Anterior cingulate cortex (tissue), 58 donors: ENCODE measurements at places on chromosomes 3 and 15.

DNA sequence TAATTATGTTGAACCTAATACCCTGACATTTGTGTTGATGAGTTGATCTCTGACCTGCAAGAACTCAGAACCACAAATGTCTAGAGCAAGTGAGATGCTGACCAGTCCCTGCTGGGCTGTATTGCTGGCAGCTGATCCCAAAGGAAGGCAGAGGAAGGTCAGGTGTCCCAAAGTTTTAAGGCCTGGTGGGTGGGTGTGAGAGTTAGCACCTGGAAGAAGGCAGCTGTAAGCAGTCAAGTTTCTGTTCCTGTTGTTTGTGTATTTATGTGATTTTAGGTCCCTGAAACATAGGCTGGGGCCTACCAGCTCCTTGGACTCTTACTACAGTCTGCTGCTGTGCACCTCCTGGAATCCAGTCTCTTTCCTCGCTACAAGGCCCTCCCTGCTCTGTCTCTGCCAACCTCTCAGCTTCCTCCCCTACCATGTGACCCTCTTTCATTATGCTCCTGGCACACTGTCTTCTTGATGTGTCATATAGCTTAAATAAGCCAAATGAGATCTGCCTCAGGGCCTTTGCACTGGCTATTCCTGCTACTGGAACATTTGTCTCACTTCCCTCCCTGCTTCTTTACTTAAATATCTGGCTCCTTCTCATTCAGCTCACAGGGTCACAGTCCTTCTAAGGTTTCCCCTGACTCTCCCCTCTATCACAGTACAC, 31.0 kb upstream of the ATOSA start:
- no peak for DNase-seq

DNA sequence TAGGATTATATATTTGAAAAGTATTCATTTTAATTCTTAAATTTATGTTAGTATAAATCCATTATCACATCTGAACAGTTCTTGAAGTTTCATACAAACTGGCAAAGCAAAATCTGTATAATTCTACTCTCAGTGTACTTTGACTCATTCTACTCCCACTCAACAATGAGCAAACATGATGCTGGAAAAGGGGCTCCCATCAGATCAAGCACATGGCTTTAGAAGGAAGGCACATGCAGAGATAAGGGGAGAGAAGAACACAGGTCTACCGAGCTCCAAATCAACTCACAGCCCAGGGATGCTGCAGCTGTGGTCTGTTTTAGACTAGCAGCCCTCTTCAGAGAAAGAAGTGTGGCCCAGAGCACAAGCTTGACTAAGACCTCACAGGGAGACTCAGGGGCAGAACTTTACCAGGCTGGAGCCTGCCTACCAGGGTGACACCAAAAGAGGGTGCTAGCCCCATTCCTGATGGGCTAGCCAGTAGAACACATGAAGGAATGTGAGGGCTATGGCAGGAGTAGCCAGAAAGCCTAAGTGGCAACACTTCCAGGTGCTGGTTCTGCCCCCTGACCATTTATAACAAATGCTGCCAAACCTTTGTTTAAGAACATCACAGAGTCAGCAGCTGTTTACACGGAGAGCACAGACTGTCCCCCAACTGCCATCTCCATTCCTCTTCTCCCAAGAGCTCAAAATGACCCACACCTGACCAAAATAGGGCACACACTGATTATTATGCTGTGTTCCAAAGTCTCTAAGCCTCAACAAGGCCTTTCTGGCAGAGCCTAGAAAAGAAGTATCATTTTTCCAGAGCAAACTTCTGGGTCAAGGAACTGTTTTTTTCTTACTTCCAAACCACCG, 19.5 kb downstream of the SEC22C start:
- DNase-seq: no peak

- no peak for DNase-seq
These were observed 401.0 kb upstream of the TBL1XR1 start for GRCh38 chr3:177598097-177598833.

- no peak for DNase-seq
These were observed 129.4 kb downstream of the STT3B start for GRCh38 chr3:31661993-31662670.

DNA sequence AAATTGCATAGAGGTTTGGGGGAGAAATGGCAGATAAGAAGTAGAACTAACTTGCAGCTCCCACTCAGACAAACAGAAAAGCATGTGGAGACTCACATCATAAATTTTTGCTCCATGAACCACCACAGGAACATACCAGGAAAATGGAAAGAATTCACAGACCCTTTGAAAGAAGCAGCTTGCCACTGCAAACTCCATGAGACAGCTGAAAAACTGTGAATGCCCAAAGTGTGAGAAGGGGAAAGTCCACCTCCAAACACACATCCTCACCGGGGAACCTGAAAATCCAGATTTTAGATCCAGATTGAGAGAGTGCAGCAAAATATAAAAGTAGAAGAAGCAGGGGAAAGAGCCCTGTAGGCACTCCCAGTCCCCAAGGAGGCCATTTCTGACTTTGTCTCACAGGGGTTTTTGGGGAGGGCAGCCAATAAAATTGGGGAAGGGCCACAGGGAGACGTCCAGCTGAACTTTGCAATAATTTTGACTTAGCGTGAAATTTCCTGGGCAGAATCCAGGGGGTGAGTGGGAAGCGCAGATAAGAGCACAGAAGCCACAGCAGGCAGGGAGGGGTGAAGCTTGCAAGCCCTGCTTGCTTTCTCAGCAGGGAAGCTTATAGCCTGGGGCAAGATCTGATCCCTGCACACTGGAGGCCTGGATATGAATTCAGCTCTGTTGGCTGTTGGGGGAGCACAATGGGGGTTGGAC, 183.4 kb upstream of the UBE2E2 start:
- no peak for DNase-seq

DNA sequence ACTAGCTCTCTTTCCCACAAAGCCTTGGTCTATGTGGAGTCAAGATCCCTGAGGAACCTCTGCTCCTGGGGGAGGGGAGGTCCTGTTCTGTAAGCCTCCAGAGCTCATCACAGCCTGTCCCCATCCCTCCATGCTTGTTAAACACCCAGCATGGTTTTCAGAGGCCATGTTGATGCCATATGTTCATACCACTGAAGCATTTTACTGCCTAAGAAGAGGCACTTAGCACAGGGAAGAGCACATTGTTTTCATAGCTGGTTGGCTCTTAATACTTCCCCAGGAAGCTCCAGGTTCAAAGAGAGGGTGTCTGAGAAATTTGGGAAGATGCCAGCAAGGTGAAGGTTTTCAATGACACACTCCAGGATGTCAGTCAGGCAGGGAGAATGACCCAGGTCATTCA, 25.6 kb downstream of the CPNE4 start:
- DNase-seq: no peak

GRCh38 chr15:69590932-69591524, 138.4 kb downstream of the RPLP1 start:
- no peak for DNase-seq

DNA sequence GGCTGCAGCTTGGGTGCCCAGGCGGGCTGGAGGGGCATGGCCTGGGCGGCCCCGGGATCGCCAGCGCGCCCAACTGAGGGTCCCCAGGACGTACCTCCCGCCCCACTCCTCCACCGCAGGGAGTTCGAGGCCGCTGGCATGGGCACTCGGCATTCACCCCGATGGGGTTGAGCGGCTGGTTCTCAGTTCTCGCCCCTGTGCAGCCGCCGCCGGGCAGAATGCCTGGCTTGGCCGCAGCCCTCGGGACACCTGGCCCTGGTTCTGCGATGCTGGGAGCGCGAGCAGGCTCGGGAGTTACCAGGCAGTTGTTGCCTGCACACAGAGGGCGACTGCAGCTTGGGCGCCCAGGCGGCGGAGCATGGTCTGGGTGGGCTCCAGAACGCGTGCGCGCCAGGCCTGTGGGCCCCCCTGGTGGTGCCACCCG, 121.4 kb downstream of the LMLN start:
- DNase-seq: no peak

- DNase-seq: no peak
These were observed 147.9 kb upstream of the ABI3BP start for GRCh38 chr3:101141135-101141534.

DNA sequence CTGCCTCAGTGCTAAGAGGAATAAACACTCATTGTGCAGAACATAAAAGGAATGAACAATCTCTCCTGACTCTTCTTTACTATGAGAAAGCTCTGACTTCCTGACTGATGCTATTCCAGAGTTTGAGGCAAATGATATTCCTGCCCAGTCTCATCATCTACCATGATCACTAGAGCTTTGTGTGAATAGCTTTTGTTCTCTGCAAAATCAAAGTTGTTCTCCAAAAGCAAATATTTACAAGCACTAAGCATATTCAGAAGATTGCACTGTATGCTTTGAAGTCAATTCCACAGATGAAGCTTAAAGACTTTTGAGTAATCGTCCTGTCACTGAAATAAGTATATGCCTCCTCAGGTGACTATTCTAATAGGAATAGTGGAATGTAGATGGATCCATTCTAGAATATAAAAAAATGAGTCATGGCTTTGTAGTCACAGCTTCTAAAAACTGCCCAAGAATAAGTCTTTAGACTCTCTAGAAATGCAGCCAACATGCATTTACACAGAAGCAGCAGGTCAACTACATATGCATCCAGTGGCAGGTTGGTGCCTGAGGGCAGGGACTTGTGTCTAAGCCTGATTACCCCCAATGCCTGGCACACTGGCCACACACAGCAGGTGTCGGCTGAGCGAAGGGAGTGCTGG, 34.6 kb downstream of the TNFAIP8L3 start:
- DNase-seq: no peak

- DNase-seq: no peak
These were observed 151.4 kb downstream of the OTOL1 start for GRCh38 chr3:161647936-161648470.

DNA sequence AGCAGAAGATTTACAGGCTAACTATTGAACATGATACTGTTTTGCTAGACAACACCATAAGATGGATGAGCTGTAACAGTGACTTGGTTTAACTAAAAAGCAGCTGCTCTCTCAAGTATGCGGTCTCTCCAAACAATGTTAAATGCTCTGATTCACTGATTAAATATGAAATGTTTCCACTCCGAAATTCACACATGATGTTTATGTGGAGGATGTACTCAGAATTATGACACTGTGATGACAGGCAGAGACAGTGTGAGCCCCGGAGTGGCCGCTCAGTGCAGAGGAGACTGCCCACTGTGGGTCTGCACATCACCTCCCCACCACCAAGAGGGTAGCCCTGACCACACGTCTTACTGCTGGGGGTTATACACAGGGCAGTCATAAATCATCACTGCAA, 83.9 kb upstream of the MEX3B start:
- DNase-seq: no peak

DNA sequence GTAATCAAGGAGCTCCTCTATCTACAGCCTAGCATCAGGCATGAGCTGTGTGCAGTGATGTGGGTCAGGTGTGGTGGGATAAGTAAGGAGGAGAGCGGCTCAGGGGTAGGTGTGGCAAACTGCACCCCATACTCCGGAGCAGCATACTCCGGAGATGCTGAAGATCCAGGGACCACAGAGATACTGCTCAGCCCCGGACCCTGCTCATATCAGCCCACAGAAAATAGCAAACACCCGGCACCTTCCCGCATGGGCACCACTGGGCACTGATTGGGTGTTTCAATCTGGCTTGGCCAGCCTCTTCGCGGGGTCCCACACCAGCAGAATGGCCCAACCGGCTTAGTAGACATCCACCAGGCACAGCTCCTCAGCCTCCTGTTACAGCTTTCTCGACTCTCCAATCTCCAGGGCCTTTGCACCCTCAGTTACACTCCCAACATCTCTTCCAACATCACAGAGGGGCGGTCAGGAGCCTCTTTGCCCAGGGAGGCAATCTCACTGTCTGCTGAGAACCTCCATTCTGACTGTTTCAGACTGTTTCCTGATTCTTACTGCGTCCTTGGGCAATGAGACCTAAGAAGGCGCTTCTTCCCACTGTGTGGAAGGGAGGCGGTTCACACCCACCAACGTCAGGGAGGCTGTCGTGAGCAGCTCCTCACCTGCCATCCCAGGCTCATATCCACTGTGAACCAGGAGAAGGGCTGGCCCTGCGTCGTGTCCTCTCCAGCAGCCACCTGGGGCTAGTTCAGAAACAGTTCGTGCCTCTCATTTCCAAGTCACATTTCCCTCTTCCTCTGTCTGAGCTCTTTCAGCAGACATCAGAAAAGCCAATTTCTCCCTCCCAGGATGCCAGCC, 59.8 kb downstream of the CAPN7 start:
- no peak for DNase-seq

DNA sequence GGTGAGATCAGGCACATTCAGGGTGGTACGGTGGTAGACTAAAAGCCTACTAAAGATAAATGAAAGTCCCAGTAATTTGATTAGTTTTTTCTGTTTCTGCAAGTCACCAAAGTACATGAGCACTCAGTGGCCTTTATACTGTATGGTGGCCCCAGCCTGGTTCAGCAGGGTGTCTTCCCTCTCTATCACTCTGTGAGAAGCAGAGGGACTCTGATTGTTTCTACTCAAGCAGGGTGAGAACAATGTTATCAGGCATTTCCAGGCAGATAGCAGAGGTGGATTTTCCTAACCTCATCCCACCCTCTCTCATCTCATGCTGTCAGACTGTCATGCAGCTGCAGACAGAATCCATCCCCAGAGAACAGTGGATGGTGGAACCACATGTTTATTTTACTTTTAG, 71.5 kb upstream of the BFSP2 start:
- DNase-seq: no peak

DNA sequence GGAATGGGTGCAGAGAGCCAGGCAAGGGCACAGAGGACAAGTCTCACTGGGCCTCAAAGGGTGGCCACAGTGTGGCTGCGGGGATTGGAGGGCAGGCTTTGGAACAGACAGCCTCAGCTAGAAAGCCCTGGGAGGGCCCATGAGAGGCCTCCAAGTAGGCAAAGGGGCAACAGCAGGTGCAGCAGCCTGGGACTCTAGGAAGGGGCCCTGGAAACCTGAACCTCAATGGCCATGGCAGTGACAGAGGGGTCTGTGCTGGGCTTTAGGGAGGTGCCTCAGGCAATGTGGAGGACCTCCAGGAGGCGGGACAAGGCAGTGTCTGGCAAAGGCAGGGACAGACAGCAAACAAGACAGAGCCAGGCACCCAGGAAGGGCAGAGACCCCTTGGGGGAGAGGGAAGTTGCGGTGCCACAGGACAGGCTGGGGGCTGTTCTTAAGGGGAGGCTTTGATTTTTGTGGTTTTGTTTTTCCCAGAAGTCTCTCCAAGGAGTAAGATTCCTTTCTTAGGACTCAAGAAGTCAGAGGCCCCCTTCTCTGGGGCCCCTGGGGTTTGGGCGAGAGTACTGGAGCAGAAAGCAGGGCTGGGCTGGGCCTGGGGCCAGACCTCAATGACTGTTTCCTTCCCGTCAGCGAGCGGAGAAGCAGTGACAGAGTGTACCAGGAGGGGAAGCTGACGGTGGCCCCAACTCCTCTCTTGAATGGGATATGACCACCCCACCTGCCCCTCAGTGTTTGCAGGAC, 9.7 kb downstream of the STOML1 start:
- DNase-seq: no peak

DNA sequence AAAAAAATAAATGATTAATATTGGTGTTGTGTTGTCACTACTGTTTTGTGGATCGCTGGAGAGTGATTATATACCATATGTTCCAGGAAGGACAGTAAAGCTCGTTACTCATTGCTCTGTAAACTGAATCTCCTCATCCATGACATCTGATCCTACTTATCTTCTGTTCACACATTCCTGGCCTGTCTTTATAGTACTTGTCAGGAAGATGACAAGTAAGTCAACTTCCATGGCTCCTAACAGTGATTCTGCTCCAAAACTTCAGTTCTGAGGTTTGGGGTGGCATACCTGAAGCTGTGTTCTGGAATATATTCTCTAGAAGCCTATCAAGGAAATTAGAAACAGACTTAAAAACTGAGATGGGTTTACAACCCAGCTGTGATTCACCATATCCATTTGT, 288.9 kb downstream of the ZBBX start:
- DNase-seq: no peak
